ENCODE measurements at places on chromosomes 16 and 17.

GRCh38 chr16:50996166-50996829 is 154.8 kb downstream of the SALL1 start:
- no peak for DNase-seq

DNA sequence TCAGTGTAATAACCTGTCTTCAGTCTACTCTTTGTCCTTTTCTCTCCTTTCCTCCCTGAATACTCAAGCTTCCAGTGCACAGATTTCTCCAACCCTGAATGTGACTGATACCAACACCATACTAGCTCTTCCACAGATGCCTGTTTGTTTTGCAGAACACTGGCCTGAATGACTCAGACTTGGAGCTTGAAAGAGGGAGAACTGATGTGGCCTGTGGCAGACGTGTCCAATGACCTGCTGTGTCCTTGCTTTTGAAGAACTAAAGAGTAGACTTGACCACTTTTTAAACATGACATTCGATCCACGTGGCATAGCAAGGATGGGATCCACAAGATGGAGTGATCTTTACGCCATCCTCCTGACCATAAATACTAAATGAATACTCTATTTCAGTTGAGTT is 361.0 kb downstream of the WWOX start:
- no peak for DNase-seq

DNA sequence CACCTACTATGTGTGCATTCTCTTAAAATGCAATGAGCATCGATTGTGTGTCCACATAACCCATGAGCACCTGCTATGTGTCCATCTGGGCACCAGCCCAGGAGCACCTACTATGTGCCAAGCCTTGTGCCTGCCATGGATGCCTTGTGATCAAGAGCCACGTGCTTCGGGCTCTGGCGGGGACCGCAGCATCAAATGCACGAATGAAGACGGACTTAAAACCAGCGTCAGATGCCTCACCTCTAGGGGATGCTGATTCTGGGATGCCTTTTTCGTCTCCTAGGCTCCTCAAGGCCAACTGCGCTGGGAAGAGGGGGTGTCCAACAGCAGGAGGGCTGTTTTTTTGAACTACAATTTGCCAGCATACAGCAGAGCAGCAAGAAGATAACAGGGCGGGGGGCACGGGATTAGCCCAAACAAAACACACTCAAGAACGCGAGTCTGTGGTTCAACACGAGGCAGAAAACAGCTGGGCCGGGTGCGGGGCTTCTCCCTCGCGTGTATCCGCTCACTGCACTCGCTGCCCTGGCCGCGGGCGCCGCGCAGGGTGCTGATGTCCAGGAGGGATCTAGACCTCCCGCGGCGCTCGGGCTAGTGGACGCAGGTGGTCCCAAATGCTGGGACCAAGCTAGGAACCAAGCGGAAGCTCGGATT is 1.2 kb upstream of the GLIS2 start:
- no peak for DNase-seq

DNA sequence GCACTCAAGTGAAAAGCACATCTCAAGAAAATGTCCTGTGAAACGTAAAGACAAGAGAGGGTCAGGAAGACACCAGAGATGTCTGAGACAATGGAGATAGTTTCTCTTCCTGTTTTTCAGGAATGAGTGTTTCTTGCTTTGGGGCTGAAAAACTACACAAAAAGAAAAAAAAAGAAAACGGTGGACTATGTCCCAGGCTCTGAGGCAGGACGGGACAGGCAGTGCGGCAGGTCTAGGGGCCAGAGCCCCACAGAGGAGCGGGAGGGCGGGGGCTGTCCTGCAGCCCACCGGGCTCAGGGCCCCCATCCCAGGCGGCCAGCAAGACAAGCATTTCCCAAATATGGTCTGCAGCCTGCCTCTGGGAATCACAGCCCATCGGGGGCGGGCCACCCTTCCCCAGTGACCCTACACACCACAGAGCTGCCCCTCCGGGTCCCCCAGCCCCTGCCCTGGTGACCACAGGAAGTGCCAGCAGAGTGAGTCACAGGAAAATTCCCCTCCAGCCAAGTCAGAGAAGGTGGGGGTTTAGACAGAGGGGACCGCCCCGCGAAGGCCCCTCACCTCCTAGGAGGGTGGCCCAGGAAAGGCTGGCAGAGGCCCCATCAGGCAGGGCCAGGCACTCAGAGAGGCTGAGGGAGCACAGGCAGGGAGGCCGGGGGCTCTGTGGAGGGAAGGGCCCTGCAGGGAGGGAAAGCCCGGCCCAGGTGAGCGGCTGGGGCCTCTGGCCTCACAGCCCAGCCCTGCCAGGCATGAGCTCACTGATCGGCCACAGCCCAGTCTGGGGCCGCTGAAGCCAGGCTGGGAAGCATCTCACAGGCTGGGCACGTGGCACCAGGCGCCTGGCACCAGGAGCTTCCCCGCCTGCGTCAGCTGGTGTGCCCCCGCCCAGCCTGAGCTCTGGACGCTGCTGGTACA is 6.3 kb downstream of the BCAR1 start:
- DNase-seq: no peak

DNA sequence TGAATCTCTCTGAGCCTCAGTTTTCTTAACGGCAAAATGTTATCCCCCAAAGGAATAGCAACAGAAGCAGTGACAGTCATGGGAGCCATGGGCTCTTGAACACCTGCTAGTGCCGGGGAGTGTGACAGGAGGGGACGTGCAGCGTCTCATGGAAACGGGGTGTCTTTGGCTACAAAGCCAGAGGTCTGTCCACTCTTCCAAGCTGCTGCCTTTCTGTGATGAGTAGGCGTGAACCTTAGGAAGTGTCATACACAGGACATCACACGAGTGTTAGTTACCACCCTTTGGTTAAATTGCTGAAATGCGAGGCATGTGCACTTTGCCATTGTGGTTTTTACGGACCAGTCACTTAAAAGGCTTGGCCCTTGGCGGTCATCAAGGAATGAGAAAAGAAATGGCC is 93.4 kb downstream of the IRF8 start:
- no peak for DNase-seq

DNA sequence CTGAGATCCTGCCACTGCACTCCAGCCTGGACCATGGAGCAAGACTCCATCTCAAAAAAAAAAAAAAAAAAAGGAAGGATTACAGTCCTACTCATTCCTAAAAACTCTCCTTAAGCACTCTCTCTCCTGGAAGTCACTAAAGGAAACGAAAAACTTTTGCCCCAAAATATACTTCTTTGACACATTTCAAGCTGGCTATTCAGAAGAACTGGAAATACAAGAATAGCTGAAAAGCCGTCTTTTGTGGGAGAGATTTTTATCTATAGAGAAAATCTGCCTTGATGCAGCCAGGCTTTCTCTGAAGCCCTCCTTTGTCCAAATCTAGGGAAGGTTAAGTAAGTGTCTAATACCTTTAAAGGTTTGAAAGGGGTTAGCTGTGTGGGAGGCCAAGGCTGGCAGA is 16.9 kb upstream of the MARVELD3 start:
- DNase-seq: no peak

DNA sequence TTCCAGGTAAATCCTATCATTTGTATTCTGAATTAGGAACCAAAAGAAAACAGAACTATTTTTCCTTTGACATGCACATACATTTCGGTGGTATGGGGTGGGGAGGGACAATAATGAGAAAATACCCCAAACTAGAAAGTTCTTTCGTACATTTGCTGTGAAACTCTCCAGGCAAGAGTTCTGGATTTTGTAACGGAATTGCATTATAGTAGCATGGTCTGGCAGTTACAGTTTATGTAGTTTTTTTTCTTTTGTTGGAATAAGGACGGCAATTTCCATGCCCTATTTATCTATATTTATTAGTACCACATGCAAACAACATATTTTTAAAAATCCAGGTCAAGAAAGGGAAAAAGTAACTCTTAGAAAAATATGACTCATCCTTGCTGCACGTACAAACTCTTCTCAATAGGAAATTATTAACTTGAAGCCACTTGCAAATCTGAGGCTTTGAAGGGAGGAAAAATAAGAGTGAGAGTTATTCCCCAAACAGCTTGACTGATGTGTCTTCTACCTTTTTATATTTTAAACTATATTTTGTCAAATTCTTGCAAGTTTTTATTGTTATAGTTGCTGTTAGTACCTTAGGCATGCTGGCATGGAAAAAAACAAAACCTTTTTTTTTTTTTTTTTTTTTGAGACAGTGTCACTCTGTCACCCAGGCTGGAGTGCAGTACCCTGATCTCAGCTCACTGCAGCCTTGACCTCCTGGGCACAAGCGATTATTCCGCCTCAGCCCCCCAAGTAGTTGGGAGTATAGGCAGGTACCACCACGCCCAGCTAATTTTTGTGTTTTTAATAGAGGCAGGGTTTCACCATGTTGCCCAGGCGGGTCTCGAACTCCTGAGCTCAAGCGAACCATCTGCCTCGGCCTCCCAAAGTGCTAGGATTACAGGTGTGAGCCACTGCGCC is 69.3 kb downstream of the WWP2 start:
- no peak for DNase-seq

DNA sequence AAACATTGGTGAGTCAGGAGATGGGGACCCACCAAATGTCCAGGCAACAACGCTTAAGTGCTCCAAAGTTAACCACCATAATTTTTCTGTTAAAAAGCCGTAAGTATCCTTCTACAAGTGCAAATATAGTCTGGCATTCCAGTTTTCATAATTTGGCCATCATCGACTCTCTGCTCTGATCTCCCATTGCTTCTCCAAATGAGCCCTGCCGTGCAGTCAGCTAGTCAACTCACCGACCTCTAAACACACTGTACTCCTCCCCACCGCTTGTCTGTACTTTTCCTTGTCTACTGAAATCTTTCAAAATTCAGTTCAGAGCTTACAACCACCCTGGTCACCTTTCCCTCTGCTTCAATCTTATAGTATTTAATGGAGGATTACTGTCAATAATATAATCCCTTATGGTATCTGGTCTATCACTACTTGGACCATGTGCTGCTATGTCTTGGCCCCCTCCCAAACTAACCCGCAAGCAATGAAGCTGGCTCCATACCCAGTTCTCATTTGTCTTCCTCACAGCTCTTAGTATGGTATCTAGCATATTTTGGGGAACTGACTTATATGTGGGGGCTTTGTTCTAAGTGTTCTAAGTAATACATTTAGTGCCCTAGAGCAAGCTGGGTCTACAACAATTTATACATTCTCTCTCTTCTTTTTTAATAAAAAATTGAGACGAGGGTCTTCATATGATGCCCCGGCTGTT is 52.7 kb upstream of the SLC25A19 start:
- no peak for DNase-seq

GRCh38 chr16:88526008-88526905 is 43.9 kb upstream of the ZC3H18 start:
- DNase-seq: no peak

DNA sequence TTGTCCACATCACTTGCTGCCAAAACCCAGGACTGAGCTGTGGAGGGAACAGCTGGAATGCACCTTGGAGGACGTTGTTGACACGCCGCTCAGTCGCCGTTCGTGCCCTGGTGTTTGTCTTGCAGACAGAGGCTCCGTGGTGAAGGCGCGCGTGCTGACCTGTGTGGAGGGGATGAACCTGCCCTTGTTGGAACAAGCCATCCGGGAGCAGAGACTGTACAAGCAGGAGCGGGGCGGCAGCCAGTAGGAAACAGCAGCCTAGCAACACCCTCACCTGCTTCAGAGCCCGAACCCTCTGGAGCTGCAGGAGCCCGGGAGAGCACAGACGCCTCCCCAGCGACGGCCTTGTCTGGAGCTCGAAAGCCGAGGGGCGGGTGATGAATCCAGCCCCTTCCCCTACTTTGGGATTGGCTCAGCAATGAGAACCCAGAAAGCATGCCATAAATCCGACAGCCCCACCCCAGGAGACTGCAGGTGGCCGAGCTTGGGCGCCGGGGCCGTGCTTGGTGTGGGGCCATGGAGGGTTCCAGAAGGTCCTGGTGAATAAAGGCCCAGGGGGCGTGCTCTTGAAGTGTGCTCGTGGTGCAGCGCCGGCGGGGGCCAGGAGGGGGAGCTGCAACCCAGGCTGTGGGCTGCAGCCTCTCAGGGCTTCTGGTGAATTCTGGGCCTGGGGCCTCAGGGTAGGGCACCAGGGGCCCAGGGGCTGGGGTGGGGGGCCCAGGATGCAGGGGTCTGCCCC is 470 bp upstream of the CDK3 start:
- no peak for DNase-seq

GRCh38 chr17:9862949-9863348 is 37.2 kb downstream of the GLP2R start:
- no peak for DNase-seq

- DNase-seq: no peak
Observed at GRCh38 chr17:32954477-32954876, 26.5 kb downstream of the TMEM98 start.

DNA sequence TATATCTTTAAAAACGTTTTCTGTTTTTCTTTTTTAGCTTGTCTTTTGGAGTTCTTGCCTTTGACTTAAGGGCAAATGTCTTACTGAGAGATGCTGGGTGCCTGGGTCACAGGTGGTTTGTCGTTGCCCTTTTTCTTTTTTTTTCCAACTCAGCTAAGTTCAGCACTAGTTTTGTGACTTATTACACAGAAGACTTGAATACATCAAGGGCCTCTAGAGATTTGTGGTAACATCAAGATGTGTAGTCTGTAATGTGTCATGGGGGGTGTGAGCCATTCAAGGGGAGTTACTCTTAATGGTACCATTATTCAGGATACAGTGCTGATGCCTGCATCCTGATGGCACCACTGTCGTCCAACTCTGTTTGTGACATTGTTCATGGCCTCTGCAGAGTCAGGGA is 95.1 kb downstream of the PRKCA start:
- no peak for DNase-seq

GRCh38 chr17:8150194-8151119 is 1.7 kb downstream of the PER1 start:
- DNase-seq: no peak

- DNase-seq: no peak
Observed at GRCh38 chr17:1532836-1533602, 16.6 kb upstream of the INPP5K start.

DNA sequence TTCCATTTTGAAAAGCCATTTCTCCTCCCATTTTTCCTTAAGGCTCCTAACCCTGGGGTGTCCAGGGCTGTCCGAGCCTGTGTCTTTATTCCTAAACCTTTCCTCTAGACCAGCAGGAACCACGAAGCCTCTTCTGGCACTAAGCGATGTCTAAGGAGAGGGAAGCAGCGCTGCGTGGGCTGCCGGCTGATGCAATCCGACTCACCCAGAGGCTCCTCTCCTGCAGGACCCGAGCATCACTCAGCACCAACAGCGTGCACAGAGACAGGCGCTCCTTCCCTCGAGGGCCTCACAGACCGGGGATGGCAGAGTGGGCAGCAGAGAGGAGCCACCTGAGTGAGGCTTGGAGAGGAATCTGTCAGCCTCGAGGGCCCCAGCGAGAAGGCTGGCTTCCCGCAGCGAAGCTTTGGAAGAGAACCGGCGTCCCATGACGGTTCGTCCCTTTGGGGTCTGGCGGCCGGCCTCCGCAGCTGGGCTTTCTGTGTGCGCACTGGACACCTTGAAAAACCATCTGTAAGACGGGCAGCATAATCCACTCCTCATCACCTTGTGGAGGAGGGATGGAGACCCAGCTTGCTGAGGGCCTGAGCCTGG is 174.3 kb downstream of the FOXL1 start:
- DNase-seq: no peak

- no peak for DNase-seq
Observed at GRCh38 chr16:75345711-75346110, 87.6 kb downstream of the CFDP1 start.

GRCh38 chr17:39143552-39144093 is 7.8 kb downstream of the PLXDC1 start:
- DNase-seq: no peak

GRCh38 chr16:4217204-4218131 is 24.4 kb downstream of the SRL start:
- DNase-seq: no peak
